Right cardiac atrium (tissue), 5 donors: ENCODE measurements at places on chromosomes 7 and 10. TPM values are rescaled to one million over a fixed set of nuclear protein-coding genes. Genes with fewer than 3 reads are reported as not detected.

The SPDYE5 gene
- 0.17 TPM for total RNA-seq

The SDK1 gene
- total RNA-seq: 0.97 TPM

The CAMK2B gene
- total RNA-seq: 79.7 TPM

The UPK3B gene
- total RNA-seq: 1.4 TPM

The LRRC4 gene
- 5.6 TPM for total RNA-seq

The NME8 gene
- not detected for total RNA-seq

The CADPS2 gene
- total RNA-seq: 14.1 TPM

The CASP7 gene
- total RNA-seq: 17.2 TPM

The SRPK2 gene
- total RNA-seq: 30.2 TPM

The INMT gene
- total RNA-seq: 180 TPM

The UNCX gene
- total RNA-seq: not detected

The PLAC9 gene
- 92.2 TPM for total RNA-seq

The COL13A1 gene
- total RNA-seq: 12.4 TPM

The SHOC2 gene
- 49.4 TPM for total RNA-seq

The PRKG1 gene
- 48.5 TPM for total RNA-seq

The UCMA gene
- total RNA-seq: not detected

The HOXA11 gene
- not detected for total RNA-seq
